GM12892 (cell line): ENCODE measurements at places on chromosomes 13 and 19.

DNA sequence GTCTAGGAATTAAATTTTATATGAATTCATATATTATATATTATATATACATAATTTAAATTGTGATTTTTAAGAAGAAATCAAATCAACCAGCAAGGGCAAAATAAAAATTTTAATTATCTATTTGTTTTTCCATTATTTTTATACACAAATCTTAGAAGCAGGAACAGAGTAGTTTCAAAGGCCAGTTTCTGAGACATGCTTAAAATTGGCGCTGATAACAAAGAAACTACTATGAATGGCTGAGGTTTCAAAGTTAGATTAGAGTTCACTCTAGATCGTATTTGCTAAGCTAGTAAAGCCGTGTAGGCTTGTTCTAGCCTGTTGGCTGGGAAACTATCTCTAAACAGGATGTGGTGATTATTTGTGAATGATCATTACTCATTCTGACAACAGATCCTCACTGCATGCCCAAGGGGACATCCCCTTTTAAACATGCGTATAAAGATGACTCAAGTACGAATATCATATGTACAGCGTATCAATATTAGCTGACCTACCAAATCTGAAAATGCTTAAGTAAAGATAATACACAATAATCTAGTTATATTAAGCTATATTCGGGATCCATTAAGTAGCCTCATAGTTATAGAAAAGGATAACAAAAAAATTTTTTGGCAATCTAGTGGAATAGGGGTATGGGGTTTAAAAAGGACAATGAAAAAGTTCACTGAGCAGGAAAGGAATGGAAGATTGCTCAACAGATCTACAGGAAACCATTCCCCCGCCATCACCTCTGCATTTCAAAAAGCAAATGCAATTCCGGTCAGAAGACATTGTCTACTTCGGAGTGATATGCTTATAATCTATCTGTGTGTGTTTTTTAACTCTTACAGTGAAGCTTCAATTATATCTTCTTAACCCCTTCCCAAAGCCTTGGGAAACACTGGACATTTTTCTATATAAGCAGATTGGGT, 150.1 kb downstream of the SHISA2 start:
- DNase-seq: no peak

- DNase-seq: no peak
Observed at GRCh38 chr13:94345374-94346195, 133.9 kb downstream of the DCT start.

DNA sequence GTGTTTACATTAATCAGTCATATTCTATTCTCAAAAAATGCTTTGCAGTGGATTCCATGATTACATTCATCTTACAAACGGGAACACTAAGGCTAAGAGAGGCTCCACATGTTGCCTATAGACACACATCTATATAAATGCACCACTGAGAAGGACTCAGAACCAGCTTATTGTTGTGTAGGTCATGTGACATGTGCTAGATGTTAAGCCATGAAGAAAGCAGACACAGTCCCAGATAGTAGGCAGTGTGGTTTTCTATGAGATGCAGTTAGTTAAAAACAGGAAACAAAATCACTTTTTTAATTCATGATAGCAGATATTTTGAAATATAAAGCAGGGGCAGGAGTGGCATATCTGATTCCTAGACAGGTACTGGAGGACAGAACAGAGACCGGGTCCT, 10.7 kb downstream of the SIGLEC6 start:
- no peak for DNase-seq

DNA sequence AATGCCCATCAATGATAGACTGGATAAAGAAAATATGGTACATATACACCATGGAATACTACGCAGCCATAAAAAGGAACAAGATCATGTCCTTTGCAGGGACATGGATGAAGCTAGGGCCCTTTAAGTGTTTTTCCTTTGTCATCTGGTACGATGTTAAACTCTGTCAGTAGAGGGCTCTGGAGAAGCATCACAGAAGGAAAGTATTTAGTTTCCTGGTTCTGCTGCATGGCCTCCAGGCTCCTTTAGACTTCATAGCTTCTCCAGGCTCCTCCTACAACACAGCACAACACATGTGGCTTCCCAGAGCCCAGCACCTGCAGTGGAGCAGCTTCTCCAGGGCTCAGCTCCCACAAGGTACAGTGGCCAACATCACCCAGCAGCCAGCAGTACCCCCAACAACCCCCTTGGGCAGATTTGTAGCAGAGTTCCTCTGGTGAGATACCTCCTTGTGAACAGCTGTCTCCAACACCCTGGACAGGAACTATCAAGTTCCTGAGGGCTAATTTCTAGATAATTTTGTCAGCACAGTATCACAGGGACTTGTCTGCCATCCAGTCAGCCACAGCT, 63.4 kb downstream of the KCTD12 start:
- no peak for DNase-seq

GRCh38 chr13:88281841-88282240, 610.7 kb downstream of the SLITRK5 start:
- DNase-seq: no peak
